ENCODE measurements at places on chromosomes 5 and 9.

- DNase-seq: no peak
Observed at GRCh38 chr5:172109749-172110148, 78.3 kb downstream of the STK10 start.

- DNase-seq: no peak
Observed at GRCh38 chr5:179872828-179873575, 14.4 kb upstream of the MRNIP start.

GRCh38 chr9:113898596-113898995 lies 22.5 kb downstream of the ZNF618 start:
- DNase-seq: no peak

DNA sequence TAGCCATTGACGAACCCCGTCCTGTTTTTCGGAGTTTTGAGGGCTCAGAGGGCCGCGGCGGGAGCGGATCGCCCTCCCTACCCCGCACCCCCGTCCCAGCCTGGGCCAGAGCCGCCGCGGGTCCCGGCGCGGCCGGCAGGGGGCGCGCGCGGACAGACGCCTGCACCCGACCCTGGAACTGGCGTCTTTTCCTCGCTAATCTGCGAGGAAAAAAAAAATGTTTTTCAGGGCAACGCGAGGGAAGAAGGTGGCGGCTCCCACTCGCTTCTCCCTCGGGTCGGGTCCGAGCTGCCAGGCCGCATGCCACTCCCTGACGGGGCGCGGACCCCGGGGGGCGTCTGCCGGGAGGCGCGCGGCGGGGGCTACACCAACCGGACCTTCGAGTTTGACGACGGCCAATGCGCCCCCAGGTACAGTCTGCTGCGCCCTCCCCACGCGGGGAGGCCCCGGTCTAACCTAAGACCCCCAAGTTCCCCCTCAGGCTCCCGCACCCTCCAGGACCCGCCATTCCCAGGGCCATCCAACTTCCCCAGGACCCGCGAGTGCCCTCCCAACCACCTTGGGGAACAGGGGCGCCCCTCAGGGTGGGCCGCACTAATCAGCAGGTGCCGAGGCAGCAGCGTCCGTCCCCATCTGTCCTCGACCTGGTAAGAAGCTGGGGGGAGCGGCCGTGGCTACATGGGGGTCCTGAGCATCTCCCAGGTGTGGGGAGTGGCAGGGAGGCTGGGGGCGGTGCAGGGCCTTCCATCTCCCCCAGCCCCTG lies at the start of gene KCNT1:
Gene KCNT1 (plus strand): TSS at position 227 of the 763 bp plus-strand sequence. CDS start 74 bp downstream, at position 301.
- peak; percentile 64 for DNase-seq

DNA sequence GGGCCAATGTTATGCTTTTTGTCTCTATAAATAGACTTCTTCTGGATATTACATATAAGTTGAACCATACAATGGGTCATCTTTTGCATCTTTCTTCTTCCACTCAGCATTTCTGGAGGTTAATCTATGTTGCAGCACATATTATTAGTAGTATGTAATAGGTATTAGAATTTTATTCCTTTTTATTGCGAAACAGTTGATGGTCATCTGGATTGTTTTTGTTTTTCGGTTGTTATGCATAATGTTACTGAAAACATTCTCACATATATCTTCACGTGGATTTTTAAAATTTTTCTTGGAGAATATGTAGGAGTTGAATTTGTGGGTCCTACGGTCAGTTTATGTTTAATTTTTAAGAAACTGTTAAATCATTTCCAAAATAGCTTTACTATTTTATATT lies 466.8 kb downstream of the SLCO4C1 start:
- DNase-seq: no peak

DNA sequence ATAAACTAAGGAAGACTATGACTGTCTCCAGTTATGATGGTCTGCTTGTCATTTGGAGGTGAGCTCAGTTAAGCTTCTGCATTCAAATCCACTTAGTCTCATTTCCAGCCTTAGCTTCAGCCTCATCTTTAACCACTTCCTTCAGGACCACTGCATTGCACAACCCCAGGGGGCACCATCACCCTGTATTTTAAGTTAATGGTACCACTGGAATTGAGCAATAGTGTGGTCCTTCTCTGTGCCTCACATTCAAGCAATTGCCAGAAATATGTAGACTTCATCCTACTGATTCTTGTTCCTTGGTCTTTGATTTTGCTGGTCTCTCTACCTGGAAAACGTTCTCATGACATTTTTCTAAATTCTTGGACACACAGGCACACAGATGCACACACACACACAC lies 131.5 kb upstream of the PTPN3 start:
- no peak for DNase-seq

- DNase-seq: peak; percentile 60
Observed at GRCh38 chr5:148912714-148913398, 86.4 kb downstream of the ADRB2 start.

- DNase-seq: no peak
Observed at GRCh38 chr9:137317021-137317717, 15.1 kb upstream of the NRARP start.

DNA sequence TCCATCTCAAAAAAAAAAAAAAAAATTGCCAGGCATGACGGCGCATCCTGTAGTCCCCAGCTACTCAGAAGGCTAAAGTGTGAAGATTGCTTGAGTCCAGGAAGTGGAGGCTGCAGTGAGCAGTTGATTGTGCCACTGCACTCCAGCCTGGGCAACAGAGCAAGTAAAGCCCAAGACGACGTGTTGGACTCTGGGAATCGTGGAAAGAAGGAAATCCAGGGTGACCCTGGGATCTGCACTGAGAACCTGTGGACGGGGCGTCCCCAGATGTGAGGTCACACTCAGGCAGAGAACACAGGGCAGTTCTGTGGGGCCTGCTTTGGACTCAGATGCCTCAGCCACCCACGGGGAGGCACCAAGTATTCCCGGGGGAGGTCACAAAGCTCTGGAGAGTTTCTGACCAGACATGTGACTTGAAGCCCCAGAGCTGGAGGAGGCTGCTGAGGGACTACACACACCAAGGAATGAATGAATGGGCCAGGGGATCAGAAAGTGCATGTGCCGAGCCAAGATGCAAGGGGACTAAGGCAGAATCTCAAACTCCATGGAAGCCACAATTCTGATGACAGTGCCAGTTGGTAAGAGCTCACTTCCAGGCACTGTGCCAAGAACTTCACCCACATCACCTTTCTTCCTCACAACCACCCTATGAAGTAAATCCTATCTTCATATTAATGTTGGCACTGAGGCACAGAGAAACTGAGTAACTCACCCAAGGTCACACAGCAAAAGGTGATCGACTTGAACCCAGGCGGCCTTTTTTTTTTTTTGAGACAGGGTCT lies 12.9 kb downstream of the DYNC2I2 start:
- no peak for DNase-seq

DNA sequence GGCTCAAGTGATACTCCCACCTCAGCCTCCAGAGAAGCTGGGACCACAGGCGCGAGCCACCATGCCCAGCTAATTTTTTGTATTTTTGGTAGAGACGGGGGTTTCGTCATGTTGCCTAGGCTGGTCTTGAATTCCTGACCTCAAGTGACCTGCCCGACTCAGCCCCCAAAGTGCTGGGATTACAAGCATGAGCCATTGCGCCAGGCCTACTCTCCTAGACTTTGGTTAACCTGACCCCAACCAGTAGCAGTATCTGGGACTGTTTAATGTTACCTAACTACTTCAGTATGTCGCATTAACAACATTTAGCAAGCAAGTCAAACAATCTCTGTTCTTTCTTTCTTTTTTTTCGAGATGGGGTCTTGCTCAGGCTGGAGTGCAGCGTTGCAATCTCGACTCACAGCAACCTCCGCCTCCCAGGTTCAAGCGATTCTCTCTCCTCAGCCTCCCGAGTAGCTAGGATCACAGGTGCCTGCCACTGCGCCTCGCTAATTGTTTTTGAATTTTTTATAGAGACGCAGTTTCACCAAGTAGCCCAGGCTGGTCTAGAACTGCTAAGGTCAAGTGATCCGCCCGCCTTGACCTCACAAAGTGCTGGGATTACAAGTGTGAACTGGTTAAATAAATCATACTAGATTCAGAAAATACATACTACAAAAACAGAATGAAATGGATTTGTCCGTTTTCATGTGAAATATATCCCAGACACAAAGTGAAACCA lies 2.0 kb downstream of the AK3 start:
- no peak for DNase-seq

- no peak for DNase-seq
Observed at GRCh38 chr5:32090755-32091128, 83.4 kb downstream of the GOLPH3 start.

DNA sequence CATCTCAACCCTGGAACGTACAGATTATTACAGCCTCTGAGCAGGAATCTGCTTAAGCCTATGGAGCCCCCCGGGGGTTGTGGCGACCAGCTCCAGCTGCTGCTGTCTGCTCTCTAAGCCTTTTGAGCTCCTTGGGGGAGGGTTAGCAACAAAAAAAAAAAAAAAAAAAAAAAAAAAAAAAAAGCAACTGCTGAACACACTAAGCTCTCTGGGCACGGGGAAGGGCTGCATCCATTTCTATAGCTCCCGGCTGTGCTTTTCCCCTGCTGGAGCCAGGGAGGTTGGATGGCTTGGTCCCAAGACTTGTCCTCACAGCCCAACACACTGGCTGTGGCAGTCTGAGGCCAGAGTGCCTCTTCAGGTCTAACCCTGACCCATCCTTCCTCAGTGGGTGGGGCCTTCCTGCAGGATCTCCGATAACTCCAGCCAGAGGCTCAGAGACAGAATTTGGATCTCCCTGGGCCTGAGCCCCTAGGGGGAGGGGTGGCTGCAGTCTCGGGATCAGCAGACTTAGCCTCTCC lies 82.1 kb downstream of the FBN2 start:
- no peak for DNase-seq

DNA sequence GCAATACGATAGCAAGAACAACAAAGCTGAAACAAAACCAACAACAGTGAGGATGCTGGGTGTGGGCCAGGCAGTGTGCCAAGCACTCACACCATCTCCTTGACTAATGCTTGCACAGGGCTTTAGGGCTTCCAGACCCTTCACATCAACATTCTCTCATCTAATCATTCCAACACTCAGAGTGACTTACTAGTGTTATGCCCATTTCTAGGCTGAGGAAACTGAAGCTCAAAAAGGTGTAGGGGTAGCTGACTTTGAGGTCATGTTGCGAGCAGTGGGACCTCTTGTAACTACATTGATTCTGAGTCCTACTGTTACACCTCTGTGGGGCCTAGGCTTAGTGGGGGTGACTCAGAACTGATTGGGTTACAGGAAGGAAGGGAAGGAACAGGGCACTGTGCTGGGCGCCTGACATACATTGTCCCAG lies 9.7 kb downstream of the ANGPTL2 start:
- no peak for DNase-seq

DNA sequence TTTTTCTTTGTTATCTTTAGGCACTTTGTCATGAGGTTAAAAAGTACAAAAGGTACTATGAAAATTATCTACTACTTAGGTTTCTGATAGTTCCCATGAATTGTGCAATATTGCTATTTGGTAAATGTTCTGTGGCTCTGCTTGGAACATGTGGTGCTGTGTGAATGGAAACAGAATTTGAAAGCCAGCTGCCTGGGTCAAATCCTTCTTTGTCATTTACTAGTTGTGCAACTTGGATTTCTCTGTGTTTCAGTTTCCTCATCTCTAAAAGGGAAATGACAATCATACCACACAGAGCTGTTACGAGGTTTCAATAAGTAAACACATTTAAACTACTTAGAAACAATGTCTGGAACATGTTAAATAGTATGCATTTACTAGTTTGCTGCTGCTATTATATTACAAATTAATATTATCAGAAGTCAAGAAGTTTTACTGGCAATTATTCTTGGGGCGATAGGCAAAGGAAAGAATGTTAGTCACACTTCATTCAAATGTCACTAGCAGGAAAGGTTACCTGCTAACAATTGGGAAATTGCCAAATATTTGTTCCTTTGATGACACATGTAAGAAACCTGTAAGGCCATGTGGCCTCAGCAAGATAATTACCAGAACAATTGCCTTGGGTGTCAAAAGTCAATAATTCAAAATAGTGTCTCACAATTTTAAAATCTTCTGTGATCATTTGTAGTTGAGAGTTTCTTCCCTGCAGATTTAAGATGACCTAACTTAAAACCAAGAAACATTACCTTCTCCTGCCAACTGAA lies 184.8 kb downstream of the KIAA0825 start:
- no peak for DNase-seq

DNA sequence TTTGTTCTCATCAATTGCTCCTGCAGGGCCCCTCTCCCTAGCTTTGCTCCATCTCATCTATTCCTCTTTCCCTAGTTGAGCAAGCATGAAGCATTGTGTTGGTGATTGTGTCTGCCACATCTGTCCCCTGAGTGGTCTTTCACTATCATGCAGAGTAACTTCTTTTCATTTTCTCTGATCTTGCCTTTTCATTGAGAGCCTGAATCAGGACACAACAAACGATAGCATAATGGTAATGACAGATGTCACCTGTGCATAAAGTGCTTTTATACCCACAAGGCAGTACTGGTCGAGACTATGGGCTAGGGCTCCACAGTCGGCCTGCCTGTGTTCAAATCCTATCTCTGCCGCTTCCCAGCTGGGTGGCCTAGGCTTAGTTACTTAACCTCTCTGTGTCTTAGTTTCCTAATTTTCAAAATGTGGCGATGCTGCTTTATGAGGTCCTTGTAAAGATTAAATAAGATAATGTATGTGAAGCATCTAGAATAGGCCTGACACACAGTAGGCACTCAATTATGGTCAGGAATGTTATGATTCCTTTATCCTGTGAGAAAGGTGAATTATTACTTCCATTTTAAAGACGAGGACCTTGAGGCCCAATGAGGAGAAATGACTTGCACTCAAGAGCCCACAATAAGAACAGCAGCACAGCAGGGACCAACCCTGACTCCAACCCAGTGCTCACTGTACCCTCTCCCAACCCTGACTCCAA lies 137.1 kb upstream of the ZNF618 start:
- peak; percentile 10 for DNase-seq

DNA sequence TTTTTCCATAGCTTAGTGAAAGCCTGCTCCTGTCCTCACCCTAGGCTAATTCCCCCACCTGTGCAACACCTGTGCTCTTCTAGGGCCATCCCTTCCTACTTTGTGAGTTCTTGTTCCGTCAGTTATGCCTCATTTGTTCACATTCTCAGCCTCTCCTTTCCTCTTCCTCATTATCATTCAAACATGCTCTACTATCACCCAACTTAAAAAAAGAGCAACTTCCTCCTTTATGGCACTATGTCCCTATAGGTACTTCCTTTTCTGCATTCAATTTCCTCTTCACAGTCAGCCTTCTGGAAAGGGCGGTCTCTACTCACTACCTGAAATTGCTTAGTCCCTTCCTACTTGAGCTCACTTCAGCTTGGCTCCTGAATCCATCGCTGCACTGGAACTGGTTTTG lies 111.8 kb upstream of the LHFPL2 start:
- DNase-seq: no peak

GRCh38 chr5:148912146-148912545 lies 85.7 kb downstream of the ADRB2 start:
- DNase-seq: no peak

DNA sequence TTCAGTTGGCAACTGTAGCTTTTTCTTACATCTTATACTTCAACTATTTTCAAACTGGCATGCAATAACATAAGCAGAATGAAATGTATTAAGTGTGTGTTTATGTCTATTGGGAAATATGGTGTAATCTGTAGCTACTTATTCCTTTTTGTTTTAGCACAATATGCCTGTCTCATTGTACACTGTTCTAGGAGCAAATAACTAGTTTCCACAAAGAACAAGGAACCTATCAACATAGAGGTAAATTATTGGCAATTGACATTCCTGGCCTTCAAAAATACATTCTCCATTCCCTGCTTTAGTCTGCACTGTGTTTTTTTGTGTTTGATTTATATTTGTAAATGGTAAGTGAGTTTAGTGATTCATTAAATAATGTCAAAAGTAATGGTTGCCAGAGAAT lies 75.7 kb downstream of the FBXL7 start:
- DNase-seq: no peak

- DNase-seq: peak; percentile 54
Observed at GRCh38 chr5:11903614-11904264, 507 bp downstream of the CTNND2 start.
